ENCODE measurements at places on chromosomes 3 and 15.

- DNase-seq = peak; percentile 8
Observed at GRCh38 chr3:115698851-115699591, 75.7 kb downstream of the GAP43 start.

DNA sequence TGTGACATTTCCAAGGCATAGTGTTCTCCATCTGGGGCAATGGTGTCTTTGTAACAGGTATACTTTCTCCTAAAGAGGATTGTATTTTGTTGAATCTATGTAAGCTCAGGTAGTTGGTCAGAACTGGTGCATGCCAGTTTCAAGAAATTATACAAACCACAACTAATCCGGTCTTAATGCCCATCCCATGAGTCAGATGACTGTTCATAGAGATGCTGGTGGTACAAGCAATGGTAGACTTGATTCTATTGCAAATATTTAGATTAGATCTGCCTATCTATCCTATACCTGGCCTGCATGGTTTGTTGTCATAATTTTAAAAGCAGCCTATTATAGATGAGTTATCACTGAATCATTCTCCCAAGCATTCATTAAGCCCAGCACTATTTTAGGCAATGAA, 43.5 kb downstream of the ATP13A5 start:
- DNase-seq = no peak

- DNase-seq = no peak
Observed at GRCh38 chr15:69979783-69980182, 117.9 kb downstream of the TLE3 start.

DNA sequence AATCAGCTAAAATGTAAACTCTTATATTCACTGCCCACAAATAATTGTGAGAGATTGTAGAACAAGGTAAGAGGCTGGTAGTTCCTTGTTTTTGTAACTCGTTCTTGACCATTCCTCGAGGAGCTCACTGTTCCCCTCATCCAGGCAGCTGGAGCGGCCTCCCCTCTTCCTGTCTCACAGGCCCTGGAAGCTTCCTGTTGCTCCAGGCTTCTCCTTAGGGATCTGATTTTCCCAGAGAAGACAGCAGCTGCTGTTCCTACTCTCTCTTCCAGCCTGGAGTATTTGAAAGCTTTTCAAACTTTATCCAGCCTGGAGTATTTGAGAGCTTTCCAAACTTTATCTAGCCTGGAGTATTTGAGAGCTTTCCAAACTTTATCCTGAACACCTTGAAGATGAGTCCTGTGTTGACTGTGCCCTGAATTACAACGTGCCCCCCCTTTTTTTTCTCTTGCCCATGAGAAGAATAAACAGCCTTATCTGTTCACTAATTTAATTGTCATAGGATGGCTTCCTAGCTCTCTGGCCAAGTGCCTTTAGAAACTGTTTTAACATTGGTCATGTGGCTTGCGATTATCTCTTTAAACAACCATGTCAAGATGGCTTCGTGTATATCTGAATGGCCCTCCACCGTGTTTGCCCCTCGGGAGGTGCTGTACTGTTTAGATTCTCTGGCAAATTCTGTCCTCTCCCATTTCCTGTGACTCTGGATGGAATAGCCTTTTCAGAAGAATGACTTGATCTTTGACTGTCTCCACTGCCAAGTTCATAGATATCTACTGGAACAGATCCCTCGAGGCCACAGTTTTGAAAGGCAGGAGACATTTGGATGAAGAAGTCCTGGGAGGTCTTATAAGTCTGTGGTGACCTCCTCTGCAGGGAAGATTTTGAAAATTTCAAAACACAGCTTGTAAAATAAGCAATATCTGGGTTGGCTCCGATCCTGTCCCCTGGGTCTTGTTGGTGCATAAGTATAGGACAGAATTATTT, 4.8 kb downstream of the ADAMTSL3 start:
- no peak for DNase-seq

DNA sequence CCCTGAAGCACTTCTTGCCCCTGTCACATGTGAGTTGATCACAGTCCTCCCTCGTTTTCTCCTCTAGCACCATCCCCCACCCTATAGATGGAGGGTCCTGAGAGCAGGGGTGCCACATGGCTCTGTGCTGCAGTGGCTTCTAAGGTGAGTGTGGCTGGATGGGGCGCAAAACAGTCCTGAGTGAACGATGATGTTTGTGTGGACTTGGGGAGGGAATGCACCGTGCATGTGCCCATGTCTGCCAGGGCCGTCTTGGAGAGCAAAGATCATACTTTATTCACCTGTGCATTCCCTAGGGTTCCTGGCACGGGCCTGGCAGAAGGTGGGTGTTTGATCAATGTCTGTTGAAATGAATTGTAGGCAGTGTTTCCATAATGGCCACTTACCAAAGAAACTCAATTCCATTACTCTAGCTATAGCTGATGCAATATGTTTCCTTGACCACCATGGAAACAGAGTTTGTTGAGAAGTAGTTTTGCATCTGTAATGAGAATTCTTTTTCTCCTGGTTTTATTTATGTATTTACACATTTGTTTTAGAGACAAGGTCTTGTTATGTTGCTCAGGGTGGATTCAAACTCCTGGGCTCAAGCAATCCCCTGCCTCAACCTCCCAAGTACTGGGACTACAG, 58.0 kb downstream of the ABTB1 start:
- no peak for DNase-seq

GRCh38 chr15:100457201-100457600, 71.5 kb downstream of the CERS3 start:
- no peak for DNase-seq

GRCh38 chr3:180117381-180118163, 80.8 kb upstream of the PEX5L start:
- DNase-seq = no peak

DNA sequence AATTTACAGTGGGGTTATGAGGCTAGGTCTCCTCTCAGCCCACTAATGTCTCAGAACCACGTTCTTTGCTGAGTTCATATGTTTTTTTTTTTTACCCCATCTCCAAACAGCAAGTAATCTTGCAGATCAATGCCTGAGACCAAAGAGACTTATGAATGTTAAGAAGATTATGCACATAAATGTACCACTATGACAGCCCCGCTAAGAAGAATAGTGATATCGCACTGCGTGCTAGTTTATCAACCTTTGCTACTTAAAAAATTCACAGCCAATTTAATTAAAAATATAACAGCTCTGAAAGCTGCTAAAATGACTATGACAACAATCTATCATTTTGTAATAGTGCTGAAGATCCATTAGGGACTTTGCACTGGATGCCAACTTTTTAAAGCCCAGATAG, 739.0 kb upstream of the CFAP20DC start:
- DNase-seq = no peak

GRCh38 chr3:15064299-15064834, 748 bp downstream of the MRPS25 start:
- DNase-seq = no peak

DNA sequence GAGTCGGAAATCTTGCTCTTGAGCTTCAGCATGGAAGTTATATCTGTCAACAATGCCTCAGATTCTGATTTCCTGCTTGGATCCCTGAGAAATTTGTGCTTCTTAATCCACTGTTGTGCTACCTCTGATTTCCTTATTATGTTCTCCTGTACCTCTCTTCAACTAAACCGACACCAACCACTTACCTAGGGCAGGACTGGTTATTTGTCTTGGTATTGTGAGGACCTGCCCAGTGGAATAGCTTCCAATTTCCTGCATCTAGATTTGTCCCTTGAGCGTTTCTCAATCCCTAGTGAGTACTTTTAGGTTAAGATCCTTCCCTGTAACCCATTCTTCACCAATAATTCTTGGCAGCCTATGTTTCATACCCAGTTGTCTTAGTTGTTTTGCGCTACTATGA, 720.5 kb upstream of the ZNF385D start:
- no peak for DNase-seq

GRCh38 chr3:72492240-72492639, 356.0 kb downstream of the SHQ1 start:
- peak; percentile 67 for DNase-seq

- DNase-seq = no peak
Observed at GRCh38 chr3:42149975-42150374, 58.8 kb downstream of the TRAK1 start.

DNA sequence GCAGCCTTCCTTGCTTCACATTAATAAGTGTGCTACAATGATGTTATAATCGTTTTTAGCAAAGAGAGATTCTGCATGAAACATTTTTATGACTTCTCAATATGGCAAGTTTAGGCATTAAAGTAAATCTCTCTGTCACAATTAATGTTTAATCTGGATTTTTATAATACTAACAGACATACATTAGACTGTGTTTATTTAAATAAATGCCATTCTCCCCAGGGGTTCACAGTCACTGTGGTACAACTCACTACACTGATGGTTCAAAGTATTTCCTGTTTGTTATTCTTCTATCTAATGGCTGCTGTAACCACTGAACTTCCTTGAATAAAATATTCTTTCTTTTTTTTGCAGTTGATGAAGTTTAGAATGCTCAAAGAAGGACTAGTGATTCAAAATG, 59.0 kb downstream of the SLC12A1 start:
- no peak for DNase-seq

GRCh38 chr3:61822588-61822987, 261.2 kb downstream of the PTPRG start:
- DNase-seq = no peak

DNA sequence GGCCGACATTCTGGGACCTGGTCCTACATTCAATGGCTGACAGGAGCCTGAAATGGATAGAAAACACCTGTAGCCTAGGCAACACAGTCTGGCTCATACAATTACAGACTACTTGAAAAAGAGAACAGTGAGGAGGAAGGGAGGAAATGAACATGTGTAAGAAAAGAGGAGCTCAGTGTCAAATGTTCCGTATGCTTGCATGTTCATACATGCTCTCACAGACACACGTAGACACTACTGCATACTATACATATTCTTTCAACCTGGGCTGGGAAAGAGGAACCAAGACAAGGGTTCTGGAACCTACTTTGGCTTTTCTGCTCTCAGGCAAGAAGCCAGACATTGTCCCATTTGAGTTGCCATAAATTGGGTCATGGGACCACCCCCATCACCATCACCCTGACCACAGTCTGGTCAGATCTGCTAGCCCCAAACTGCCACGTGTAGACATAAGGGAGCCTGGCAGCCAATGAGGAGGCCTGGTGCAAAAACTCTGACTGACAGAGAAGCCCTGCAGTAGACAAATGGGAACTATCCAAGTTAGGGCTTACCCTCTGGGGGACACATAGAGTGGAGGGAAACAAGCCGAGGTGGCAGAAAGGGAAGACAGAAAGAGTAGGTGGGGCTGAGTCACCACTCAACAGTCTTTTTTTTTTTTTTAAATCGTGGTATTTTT, 310.0 kb downstream of the SHQ1 start:
- no peak for DNase-seq

- DNase-seq = no peak
Observed at GRCh38 chr3:141049681-141050080, 1.5 kb upstream of the SPSB4 start.

DNA sequence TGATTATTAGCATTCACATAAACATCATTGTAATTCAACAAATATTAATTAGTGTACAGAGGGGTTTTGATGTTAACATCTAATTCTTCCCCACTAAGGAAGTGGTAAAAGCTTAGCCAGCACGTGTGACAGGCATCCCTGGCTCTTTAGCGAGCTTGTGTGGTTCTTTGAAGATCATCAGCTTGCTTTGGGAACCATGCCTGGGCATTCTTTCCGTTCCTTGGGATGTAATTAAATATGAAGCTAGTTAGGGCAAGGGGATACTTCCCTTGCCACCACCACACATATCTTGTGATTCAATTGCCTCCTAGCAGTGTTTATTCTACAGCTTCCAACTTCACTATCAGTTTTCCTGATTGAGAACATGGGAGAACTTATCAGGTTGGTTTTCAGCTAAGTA, 246.5 kb downstream of the MYRIP start:
- DNase-seq = no peak

DNA sequence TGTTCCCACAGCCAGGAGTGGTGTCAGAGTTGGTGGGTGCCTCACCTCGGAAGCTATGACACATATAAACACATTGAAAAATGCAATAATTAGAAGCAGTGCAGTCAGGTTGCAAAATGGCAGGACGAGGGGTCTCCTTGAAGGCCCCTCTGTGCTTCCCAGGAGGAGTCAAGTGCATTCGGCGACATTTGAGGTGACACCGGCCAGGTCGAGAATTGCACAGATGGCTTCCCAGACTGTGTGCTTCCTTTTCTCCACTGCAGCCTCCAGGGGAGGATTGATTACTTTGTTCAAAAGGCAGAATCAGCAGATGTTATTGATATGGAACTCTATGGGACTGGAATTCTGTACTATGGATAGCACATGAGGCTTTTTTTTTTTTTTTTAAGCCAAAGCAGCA, 163.2 kb downstream of the MINAR1 start:
- DNase-seq = no peak

DNA sequence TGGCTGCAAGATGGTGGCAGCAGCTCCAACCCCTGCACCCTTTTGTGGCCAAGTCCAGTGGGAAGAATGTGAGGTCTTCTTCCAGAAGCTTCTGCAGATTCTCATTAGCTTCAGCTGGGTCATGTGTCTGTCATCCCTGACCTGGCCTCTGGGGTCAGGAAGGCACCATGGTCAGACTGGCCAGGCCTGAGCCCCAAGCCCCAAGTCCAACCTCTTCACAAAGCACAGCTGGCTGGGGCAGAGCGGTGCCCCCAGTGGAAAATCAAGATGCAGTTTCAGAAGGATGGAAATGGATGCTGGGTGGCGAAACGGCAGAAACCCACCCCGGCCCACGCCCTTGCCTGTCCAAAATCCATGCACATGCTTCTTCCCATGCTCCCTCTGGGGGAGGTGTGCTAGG, 15.9 kb upstream of the GATA2 start:
- no peak for DNase-seq

GRCh38 chr15:34789326-34789725, 6.0 kb downstream of the ACTC1 start:
- no peak for DNase-seq

DNA sequence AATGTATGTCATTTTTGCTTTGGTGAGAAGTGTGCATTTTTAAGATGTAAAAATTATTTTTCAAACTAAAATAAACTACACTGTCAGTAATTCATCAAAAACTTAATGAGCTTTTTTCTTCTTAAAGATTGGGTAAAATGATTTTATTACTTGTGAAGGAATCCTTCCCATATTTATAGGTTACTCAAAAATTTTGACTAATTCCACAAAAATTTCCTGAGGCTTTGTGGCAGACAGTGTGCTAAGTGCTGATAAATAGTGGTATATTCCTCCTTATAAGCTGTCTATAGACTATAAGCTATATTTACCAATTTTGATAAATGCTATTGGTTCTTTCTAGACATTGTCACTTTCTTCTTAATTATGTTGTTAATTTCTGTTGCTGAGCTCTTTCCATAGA, 284.5 kb upstream of the SEMA6D start:
- DNase-seq = no peak

GRCh38 chr3:15716178-15716577, 81.6 kb downstream of the ANKRD28 start:
- no peak for DNase-seq

- peak; percentile 77 for DNase-seq
Observed at GRCh38 chr15:95296643-95297042, 1033.9 kb upstream of the NR2F2 start.
